ENCODE measurements at places on chromosomes 11 and 22. TPM values are rescaled to one million over a fixed set of nuclear protein-coding genes. Genes with fewer than 3 reads are reported as not detected.

MPEG1 gene
- 2.7 TPM for total RNA-seq

OSBP2 gene
- 6.8 TPM for total RNA-seq

KRTAP5-6 gene
- total RNA-seq: not detected

PKP3 gene
- total RNA-seq: 486 TPM

MS4A3 gene
- total RNA-seq: not detected

SMIM35 gene
- total RNA-seq: not detected

APOL3 gene
- 35.7 TPM for total RNA-seq

PRRG4 gene
- 33.6 TPM for total RNA-seq

- DNase-seq: no peak
These were observed 1.9 kb upstream of the ESS2 start for GRCh38 chr22:19146215-19146968.

DNA sequence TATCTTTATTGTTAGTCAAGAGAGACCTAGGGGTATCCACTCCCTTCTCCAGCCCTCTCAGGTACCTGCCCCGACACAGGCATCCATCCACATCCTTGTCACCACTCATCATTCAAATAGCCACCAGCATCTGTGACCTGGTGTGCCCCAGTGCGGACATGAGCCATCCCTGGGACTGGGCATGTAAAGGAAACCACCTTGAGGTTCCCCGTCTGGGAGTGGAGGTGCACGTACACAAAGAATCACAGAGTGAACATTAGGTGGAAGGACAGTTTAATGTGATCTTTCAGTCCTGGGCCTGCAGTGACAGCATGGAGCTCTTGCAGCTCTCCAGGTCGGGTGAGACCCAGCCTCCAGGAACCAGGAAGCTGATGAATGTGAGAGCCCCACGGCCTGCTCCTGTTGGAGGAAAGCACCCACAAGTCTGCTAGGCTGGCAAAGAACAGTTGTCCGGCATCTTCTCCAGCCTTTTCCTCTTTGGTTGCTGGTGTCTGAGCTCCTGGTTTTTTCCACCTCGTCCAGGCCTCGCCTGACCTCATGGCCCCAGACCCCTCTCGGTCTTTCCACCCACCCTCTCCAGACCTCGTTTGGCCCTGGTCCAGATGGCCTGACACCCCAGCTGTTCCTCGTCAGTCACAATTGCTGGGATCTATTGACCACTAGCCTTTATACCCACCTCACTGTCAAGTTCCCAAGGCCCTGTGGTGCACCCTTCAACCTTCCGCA is 16.5 kb downstream of the PSMD13 start:
- DNase-seq: no peak

GRCh38 chr11:64244966-64245365 is 1.8 kb downstream of the PPP1R14B start:
- no peak for DNase-seq

DNA sequence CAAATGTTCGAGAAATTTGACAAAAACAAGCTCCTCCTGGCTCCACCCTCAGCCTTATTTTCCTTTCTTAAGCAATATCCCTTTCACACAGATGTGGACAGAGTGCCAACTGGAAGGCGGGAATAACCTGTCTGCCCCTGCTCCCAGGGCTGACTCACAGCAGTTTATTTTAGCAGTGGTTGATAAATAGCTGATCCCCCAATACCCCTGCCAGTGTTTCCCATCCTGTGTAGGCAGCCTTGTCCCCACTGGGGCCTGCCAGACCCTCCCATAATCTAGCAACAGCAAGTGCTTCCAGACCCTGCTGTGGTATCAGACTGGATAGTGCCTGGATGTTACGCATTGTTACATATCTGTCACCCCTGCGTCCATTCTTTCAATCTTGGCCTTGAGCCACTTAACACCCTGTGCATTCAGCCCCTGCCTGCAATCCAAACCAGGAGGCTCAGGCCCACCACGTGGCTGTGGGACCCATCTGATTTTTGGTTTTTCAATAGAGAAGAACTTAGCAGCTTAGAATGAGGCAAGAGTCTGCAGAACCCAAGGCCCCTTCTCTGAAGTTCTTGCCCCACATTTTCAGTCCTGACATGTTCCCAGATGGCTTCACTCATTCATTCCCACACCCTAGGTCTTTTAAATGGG is 53.7 kb downstream of the PARVA start:
- no peak for DNase-seq

DNA sequence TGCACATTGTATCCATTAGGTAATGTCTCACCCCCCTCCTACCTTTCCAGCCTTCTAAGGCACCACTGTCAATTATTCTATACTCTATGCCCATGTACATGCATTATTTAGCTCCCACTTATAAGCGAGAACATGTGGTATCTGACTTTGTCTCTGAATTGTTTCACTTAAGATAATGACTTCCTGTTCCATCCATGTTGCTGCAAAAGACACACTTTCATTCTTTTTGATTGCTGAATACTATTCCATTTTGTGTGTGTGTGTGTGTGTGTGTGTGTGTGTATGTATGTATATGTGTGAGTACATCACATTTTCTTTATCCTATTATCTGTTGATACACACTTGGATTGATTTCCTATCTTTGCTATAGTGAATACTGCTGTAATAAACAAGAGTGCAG is 84.2 kb downstream of the PGR start:
- DNase-seq: no peak

DNA sequence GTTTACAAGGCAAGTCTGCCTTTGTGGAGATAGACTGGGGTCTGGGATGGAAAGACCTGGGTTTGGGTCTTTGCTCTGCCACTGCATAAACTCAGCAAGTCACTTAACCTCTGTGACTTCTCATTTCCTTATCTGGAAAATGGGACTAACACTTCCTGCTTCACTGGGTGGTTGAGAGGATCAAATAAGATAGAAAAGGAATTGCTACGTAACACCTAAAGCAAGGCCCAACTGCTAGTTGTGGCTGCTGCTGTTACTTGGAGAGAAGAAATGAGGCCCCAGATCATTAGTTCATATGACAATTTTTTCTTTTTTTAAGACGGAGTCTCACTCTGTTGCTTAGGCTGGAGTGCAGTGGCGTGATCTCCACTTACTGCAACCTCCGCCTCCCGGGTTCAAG is 5.9 kb downstream of the PTPRJ start:
- DNase-seq: no peak

- DNase-seq: no peak
These were observed 58.3 kb downstream of the CCDC83 start for GRCh38 chr11:85913513-85913912.

DNA sequence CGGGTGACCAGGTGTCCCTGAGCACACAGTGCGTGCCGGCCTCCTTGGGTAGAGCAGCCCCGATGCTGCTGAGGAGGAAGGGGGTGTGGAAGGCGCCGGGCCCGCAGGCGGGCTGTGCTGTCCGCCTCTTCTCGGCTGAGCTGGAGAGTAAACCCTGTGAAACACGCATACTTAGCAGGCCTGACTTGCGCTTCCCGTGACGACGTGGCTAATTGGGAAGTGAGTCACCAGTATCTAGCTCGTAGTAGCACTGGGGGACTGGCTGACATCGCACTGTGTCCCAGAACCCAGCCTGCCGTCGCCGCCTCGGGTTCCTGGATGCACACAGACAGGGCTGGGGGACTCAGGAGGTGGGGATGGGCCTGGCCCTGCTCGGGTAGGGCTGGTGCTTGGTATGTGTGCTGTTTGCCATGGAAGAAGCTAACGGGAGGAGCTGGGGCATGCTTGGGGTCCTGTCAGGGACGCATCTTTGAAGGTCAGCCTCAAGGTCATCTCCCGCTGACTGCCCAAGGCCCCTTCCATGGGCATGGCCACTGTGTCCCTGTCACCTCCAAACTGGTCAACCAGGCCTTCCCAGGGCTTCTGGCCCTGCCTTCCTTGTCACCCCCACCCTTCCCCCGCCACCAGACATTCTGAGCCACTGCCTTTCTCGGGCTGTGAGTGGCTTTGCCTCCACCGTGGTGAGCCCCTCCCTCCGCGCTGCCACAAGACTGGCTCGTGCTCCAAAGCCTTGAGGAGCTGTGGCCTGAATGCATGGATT is 1327.0 kb downstream of the BRD1 start:
- no peak for DNase-seq

DNA sequence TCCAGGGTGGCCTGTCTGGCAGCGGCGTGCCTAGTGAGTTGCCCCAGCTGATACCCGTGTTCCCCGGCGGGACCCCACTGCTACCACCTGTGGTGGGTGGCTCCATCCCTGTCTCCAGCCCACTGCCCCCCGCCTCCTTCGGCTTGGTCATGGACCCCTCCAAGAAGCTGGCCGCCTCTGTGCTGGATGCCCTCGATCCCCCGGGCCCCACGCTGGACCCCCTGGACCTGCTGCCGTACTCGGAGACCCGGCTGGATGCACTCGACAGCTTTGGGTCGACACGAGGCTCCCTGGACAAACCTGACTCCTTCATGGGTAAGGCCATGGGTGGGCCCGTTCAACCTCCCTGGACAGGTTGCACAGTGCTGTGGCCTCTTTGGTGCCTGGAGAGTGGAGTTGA is 38.5 kb downstream of the ZC3H7B start:
- DNase-seq: peak; percentile 60

DNA sequence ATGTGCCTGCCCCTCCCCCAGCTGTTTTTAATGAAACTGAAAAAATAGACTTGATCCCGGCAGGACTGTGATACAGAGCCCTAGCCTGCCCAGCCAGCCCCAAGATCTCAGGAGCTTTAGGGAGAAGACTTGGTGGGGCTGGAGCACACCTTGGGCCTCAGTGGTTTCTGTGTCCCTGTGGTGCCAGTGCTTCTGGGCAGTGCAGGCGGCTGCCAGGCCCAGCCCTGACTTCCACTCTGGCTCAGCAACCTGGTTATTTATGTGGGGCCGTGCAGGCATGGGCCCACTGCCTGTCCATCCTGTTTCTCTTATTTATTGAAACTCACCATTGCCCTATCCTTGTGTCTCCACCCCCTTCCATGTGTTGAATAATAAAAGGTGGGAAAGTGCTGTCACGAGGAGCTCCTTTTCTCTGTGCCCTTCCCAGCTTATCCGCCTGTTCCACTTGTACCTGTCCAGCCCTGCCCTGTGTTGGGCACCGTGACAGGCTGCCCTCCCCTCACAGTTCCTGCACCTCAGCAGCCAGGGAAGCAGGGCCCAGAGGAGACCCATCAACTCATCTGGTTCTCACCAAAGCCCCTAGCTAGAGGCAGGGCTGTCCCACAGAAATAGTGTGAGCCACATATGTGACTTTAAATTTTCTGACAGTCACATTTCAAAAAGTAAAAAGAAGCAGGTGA is 20.2 kb downstream of the RELT start:
- no peak for DNase-seq

DNA sequence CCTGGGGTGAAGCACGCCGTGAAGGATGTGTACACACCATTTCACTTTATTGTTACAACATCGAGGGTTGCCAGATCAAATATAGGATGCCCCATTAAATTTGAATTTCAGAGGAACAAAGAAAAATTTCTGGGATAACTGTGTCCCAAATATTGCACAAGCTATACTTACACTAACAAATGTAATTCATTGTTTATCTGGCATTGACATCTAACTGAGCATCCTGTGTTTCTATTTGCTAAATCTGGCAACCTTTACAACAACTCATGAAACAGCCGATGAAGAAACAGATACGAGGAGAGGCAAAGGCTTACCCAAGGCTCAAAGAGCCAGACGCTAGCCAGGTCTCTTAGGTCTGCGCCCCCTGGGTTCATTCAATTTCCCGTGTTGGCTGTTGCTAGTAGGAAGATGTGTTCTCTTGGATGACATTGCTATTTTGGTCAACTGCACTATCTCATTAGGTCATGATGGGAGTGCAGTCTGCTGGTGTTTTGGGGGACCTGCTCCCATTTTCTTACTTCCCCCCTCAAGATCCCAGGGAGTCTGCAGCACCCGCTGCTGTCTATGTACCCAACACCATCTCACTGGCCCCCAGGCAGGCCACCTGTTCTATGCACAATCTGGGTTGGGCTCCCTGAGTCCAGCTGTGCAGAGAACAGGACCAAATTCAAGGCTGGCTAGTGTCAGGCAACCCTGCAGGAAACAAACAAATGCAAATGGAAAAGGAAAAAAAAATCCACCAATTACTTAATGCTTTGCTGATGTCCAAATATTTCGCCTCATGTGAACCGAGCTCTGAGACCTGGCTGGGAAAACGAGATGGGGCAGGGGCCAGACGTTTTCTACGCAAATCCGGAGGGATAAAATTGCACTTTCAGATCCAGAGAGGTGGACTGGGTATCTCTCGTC is 560.9 kb downstream of the MIAT start:
- DNase-seq: peak; percentile 77

GRCh38 chr11:39712581-39712980 is 1746.9 kb downstream of the LRRC4C start:
- no peak for DNase-seq
